ENCODE measurements at places on chromosomes 7 and 10.
A peak's percentile ranks its signal among the peaks of the same experiment; 100 is the strongest.

GRCh38 chr10:11086177-11086840 is 68.6 kb downstream of the CELF2 start:
- H3K4me1 ChIP-seq: no peaks in the 10 kb centered on the region
- no peaks in the 10 kb centered on the region for H3K27me3 ChIP-seq
- peak overlapping the region; percentile 56 for H3K27ac ChIP-seq
- H3K4me3 ChIP-seq: no peak overlapping the region
- peak; percentile 50 for DNase-seq

DNA sequence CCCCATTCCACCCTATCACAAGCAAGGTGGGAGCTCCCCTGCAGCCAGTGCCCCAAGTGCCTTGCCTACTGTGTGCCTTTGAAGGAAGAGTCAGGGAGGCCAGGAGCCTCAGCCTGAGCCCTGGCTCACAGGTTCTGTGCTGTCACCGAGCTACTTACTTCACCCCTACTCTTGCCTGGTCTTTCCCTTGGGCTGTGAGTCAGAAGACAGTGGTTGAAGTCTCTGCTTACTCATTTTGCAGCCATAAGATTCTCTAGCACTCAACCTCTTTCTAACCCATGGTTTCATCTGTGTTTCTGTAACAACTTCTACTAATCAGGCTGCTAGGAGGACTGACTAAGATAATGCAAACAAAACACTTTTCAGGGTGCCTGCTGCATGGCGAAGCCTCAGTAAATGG is 114.5 kb downstream of the PLCE1 start:
- H3K36me3 ChIP-seq: no peaks in the 10 kb centered on the region
- DNase-seq: no peak
- H3K4me3 ChIP-seq: no peak overlapping the region
- no peaks in the 10 kb centered on the region for H3K27me3 ChIP-seq
- H3K27ac ChIP-seq: no peak overlapping the region
- H3K4me1 ChIP-seq: no peaks in the 10 kb centered on the region

DNA sequence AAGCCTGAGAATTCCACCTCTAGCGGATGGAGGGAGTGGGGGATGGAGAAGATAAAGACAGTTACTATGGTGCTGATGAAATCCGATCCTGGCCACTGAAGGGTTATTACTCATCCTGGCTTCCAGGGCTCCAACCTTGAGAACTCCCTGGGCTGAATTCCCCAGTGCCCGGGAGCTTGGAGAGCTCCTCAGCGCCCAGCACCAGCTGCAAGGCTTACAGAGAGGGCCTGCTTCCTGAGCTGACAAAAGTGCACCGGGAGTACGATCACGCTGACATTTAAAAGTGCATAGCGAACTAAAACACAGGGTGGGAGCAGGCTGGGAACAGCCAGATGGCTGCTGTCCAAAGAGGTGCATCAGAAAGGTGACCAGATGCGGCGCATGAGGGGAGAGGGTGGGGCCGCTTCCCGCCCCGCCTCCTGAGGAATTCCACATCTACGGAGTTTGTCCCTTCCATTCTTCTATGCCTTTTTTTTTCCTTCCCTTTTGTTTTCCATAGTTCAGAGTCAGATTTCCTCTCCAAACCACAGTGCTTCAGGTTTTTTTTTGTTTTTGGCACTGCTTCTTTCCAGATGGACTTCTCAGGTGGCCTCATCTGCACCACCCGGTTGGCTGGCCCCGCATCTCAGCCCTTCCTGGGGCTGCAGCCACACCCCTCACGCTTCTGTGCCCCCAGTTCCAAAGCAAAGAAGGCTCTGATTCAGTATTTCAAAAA is 62.4 kb upstream of the MKRN1 start:
- H3K4me1 ChIP-seq: peaks cover 17% of the 10 kb centered on the region
- DNase-seq: peak; percentile 93
- peak overlapping the region; percentile 92 for H3K27ac ChIP-seq
- H3K27me3 ChIP-seq: no peaks in the 10 kb centered on the region
- no peak overlapping the region for H3K4me3 ChIP-seq
- no peaks in the 10 kb centered on the region for H3K36me3 ChIP-seq

- H3K4me3 ChIP-seq: peak overlapping the region; percentile 61
- peak; percentile 78 for DNase-seq
- H3K4me1 ChIP-seq: peaks cover 10% of the 10 kb centered on the region
- H3K27ac ChIP-seq: peak overlapping the region; percentile 98
Measured at GRCh38 chr10:101031796-101032636, 982 bp downstream of the SFXN3 start.

- H3K4me1 ChIP-seq: no peaks in the 10 kb centered on the region
- no peaks in the 10 kb centered on the region for H3K27me3 ChIP-seq
- no peaks in the 10 kb centered on the region for H3K36me3 ChIP-seq
- no peak for DNase-seq
- no peak overlapping the region for H3K27ac ChIP-seq
Measured at GRCh38 chr7:159238541-159238940, 93.9 kb upstream of the VIPR2 start.

DNA sequence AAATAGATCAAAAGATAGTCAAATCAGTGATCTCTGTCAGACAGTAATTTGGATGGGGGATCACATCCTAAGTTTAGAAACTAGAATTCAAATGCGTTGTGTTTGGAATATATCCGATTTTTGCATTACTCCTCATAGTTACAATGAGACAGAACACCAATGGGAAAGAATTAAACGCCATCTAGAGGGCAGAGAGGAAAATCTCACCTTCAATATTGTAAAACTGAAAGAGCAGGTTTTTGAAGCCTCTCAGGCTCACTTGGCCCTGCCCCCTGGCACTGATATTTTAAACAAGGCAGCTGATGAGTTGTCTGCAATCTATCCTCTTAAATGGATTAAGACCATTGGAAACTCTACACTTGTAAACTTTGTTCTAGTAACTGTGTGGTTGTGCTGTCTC is 17.7 kb downstream of the FRG2B start:
- H3K4me3 ChIP-seq: no peak overlapping the region
- no peaks in the 10 kb centered on the region for H3K4me1 ChIP-seq

GRCh38 chr7:105234886-105235285 is 153.8 kb downstream of the SRPK2 start:
- DNase-seq: no peak
- H3K36me3 ChIP-seq: no peaks in the 10 kb centered on the region
- H3K4me1 ChIP-seq: no peaks in the 10 kb centered on the region
- H3K27ac ChIP-seq: no peak overlapping the region
- H3K4me3 ChIP-seq: no peak overlapping the region

DNA sequence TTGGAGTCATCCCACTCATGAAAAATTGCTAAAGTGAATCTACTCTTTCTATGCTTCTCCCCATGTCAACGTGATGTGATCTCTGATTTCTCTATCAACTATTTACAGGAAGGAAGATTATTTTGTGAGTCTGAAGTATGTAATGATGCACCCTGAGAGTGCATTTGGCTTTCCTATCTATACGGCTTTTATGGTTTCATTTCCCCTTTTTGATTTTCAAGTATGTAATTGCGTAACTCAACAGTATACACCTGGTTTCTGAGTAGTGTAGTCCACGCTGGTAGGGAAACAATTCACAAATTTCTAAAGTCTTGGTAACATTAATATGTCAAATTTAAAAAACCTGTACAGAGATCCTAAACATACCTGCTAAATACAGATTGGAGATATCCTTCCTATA is 194.7 kb upstream of the SEMA3A start:
- no peak overlapping the region for H3K4me3 ChIP-seq
- no peaks in the 10 kb centered on the region for H3K27me3 ChIP-seq
- no peak overlapping the region for H3K27ac ChIP-seq

- H3K27ac ChIP-seq: no peak overlapping the region
- no peak for DNase-seq
- H3K36me3 ChIP-seq: no peaks in the 10 kb centered on the region
- H3K4me1 ChIP-seq: no peaks in the 10 kb centered on the region
Measured at GRCh38 chr7:48904975-48905374, 19.4 kb upstream of the CDC14C start.

DNA sequence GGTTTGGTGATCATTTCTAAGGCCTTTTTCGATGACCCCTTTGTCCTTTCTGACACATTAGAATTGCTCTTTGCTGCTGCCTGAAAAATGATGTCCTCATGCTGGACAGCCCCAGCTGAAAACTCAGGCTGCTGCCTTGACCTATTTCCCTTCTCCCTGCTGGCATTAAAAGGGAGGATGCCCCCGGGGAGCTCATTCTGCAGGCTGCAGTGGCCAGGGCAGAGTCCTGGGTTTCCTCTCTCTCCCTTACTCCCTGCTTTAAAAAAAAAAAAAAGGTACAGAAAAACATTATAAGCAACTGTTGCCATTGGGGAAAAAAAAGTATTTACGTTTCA is 35.4 kb downstream of the LRRC4 start:
- no peak overlapping the region for H3K4me3 ChIP-seq
- no peaks in the 10 kb centered on the region for H3K4me1 ChIP-seq
- H3K36me3 ChIP-seq: no peaks in the 10 kb centered on the region
- no peak for DNase-seq

GRCh38 chr7:50298811-50299562 is 5.5 kb upstream of the IKZF1 start:
- no peaks in the 10 kb centered on the region for H3K36me3 ChIP-seq
- no peak for DNase-seq
- no peaks in the 10 kb centered on the region for H3K4me1 ChIP-seq
- no peak overlapping the region for H3K4me3 ChIP-seq

- H3K4me1 ChIP-seq: no peaks in the 10 kb centered on the region
- H3K36me3 ChIP-seq: no peaks in the 10 kb centered on the region
- no peaks in the 10 kb centered on the region for H3K27me3 ChIP-seq
- no peak overlapping the region for H3K27ac ChIP-seq
Measured at GRCh38 chr10:33262871-33263270, 71.6 kb downstream of the NRP1 start.

DNA sequence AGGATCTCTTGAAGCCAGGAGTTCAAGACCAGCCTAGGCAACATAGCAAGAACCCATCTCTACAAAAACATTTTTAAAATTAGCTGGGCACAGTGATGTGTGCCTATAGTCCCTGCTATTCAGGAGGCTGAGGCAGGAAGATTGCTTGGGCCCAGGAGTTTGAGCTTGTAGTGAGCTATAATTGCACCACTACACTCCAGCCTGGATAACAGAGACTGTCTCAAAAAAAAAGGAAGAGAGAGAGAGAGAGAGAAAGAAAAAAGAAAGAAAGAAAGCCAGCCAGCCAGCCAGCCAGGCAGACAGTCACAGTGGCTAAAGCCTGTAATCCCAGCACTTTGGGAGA is 95.2 kb upstream of the STK17A start:
- H3K27me3 ChIP-seq: no peaks in the 10 kb centered on the region
- DNase-seq: no peak
- no peak overlapping the region for H3K27ac ChIP-seq
- no peaks in the 10 kb centered on the region for H3K4me1 ChIP-seq
- H3K4me3 ChIP-seq: no peak overlapping the region

DNA sequence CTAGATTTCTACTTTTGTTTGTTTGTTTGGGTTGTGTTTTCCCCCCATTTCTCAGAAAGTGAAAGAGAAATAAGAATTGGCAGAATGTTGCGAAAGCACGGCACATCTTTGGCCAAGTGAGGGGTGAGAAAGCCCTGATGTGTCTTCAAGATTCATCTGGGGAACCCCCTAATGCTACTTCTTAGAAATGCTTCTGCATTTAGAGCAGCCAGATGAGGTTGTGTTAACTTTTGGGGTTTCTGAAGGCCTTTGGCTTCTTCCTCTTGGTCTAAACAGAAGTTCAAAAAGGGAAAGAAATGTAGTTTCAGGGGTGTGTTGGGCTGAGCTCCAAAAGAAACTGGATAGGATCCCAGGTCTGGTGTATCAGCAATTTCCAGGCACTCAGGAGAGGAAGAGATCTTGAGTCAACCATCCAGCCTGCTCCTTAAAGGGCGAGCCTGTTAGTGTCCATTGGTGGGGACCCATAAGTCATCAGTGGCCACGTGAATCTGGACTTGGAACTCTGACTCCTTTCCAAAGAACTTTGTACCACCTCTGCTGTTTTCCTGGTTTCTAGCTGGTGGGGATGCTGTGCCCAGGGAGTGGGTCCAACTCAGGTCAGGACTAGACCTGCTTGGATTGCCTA is 6.5 kb downstream of the DUSP5 start:
- peak; percentile 54 for DNase-seq
- no peaks in the 10 kb centered on the region for H3K27me3 ChIP-seq
- H3K4me3 ChIP-seq: no peak overlapping the region
- peak overlapping the region; percentile 97 for H3K27ac ChIP-seq

- H3K27me3 ChIP-seq: no peaks in the 10 kb centered on the region
- no peaks in the 10 kb centered on the region for H3K36me3 ChIP-seq
- no peak overlapping the region for H3K4me3 ChIP-seq
- H3K4me1 ChIP-seq: no peaks in the 10 kb centered on the region
Measured at GRCh38 chr10:111122127-111122526, 45.3 kb downstream of the ADRA2A start.

DNA sequence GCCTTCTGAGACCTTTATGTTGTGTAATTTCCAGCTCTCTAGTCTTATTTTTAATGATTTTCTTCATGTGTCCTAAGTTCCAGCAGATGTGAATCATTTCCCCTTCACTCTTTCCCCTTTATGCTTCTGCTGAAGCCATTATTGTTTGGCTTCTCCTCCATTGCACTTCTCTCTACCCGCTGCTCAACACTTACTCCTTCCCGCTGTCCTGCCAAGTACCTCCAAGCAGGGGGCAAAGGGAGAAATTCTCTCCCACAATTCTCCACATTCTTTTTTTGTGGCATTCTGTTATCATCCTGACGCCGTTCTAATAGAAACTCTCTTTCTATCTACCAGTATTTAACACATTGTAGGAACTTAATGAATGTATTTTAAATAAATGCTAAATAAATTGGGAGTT is 388.9 kb upstream of the TPK1 start:
- no peak for DNase-seq
- H3K36me3 ChIP-seq: no peaks in the 10 kb centered on the region
- H3K4me3 ChIP-seq: no peak overlapping the region
- no peak overlapping the region for H3K27ac ChIP-seq
- no peaks in the 10 kb centered on the region for H3K27me3 ChIP-seq
- no peaks in the 10 kb centered on the region for H3K4me1 ChIP-seq

DNA sequence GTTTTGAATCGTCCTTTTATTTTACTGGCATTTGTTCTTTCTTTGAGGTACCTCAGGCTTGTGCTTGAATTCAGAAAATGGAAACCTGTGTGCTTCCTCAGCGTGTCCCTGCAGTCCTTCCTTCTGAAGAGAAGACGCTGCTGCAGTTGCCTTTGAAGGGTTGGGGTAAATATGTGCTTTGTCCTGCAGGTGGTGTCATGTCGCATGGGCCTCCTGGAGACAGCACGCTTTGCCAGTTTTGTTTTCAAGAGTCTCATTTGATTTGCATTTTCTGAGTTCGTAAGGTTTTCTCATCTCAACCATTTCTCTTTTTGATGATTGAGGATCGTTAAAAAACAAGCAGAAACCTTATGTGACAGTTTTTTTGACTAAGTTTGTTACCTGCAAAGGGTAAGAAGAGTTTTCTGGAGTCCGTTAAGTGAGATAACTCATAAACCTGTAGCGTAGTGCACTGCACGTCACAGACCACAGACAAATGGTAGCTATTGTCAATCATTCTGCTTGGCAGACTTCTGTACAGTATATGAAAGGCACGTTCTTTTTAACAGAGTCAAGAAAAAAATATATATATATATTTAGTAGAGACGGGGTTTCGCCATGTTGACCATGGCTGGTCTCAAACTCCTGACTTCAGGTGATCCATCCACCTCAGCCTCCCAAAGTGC is 57.0 kb downstream of the CDC123 start:
- H3K27ac ChIP-seq: no peak overlapping the region
- DNase-seq: no peak
- H3K4me1 ChIP-seq: no peaks in the 10 kb centered on the region
- no peaks in the 10 kb centered on the region for H3K27me3 ChIP-seq
- H3K4me3 ChIP-seq: no peak overlapping the region

Data from uterus (tissue), 4 donors.